ENCODE measurements at places on chromosomes 5 and 9. TPM values are rescaled to one million over a fixed set of nuclear protein-coding genes. Genes with fewer than 3 reads are reported as not detected.

Gene ZFP37
- total RNA-seq, result 5.1 TPM

Gene TYRP1
- total RNA-seq, result 0.17 TPM

Gene ADRA1B
- total RNA-seq, result 0.26 TPM

Gene LCN1
- total RNA-seq, result not detected

Gene FOXI1
- not detected for total RNA-seq

Gene MARCOL
- not detected for total RNA-seq

Gene F2RL2
- 13.1 TPM for total RNA-seq

DNA sequence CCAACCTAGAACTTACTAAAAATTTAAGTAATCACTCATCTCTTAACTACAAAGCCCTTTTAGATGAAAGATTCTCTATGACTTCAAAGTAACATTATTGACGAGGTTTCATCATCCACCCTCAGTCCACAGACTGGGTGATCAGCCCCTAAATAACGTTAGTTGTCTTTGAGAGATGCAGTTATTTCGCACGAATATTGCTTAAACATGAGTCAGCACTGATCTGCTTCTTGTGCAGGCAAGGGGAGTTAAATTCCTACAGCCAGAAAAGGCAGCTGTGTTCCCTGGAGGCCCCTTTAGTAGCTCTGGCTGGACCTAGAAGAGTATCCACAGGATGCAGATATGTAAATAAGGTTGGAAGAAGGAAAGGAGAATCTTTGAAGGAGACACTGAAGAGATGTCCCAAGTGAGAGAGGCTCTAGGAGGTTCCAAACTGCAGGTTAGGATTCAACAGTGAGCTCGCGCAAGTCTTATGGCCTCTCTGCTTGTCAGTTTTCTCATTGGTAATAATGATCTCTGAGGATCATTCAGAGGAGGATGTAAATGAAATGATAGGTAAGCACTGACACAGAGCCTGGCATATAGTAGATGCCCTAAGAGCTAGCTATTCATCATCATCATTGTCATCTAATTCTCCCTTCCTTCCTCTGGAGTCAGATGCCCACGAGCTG, 122.2 kb upstream of the MAN2A1 start:
- H3K4me3 ChIP-seq, result no peak overlapping the region
- no peaks in the 10 kb centered on the region for H3K36me3 ChIP-seq
- H3K4me1 ChIP-seq, result no peaks in the 10 kb centered on the region
- H3K27me3 ChIP-seq, result no peaks in the 10 kb centered on the region

GRCh38 chr9:115498303-115498702, 380.3 kb upstream of the TNC start:
- no peak for DNase-seq
- no peaks in the 10 kb centered on the region for H3K27me3 ChIP-seq
- H3K36me3 ChIP-seq, result no peaks in the 10 kb centered on the region
- no peaks in the 10 kb centered on the region for H3K4me1 ChIP-seq
- no peak overlapping the region for H3K4me3 ChIP-seq
- no peak overlapping the region for H3K27ac ChIP-seq

- no peaks in the 10 kb centered on the region for H3K36me3 ChIP-seq
- no peak overlapping the region for H3K27ac ChIP-seq
- no peaks in the 10 kb centered on the region for H3K4me1 ChIP-seq
- H3K27me3 ChIP-seq, result no peaks in the 10 kb centered on the region
- no peak for DNase-seq
Measured at GRCh38 chr9:126692041-126692758, 78.5 kb downstream of the LMX1B start.
